ENCODE measurements at places on chromosomes 13 and 19. TPM values are rescaled to one million over a fixed set of nuclear protein-coding genes. Genes with fewer than 3 reads are reported as not detected.
A peak's percentile ranks its signal among the peaks of the same experiment; 100 is the strongest.

SLC44A2 gene
- 10.0 TPM for total RNA-seq

RASIP1 gene
- 0.17 TPM for total RNA-seq

DNA sequence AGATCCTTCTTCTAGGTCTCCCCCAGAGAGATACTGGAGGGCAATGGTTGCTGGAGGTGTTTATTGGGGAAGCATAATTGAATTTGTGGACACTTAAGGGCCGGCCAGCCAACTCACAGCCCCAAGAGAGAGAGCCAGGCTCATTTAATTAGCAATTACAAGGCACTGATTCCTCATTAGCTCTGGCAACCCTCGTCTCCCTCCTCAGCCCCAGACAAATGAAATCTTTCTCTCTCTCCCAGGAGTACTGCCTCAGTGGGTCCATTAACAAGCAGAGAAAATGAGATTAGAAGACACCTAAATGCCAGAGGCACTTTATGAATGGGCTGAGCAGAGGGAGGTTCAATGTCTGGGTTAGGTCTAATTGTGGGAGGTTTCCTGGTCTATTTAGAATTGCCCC, 19.0 kb upstream of the FEM1A start:
- no peak for DNase-seq

- no peak for DNase-seq
Observed at GRCh38 chr19:44072543-44073401, 813 bp downstream of the ZNF284 start.

DNA sequence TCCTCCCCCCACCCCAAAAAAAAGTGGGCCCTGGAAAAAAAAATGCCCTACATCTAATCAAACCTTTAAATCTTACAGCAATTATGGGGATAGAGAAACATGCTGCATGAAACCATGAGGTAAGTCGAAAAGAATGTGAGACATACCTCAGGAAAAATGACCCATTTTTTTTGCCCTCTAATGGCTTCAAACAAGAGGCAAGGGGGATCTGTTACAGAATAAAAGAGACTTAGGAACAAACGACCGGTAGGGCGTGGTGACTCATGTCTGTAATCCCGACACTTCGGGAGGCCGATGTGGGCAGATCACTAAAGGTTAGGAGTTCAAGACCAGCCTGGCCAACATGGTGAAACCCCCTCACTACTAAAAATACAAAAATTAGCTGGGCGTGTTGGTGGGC, 8.4 kb downstream of the RGL3 start:
- DNase-seq = peak; percentile 79

GRCh38 chr19:38277969-38278680, 13.8 kb downstream of the SPINT2 start:
- DNase-seq = no peak
